ENCODE measurements at places on chromosomes 6 and 20.
A peak's percentile ranks its signal among the peaks of the same experiment; 100 is the strongest.

DNA sequence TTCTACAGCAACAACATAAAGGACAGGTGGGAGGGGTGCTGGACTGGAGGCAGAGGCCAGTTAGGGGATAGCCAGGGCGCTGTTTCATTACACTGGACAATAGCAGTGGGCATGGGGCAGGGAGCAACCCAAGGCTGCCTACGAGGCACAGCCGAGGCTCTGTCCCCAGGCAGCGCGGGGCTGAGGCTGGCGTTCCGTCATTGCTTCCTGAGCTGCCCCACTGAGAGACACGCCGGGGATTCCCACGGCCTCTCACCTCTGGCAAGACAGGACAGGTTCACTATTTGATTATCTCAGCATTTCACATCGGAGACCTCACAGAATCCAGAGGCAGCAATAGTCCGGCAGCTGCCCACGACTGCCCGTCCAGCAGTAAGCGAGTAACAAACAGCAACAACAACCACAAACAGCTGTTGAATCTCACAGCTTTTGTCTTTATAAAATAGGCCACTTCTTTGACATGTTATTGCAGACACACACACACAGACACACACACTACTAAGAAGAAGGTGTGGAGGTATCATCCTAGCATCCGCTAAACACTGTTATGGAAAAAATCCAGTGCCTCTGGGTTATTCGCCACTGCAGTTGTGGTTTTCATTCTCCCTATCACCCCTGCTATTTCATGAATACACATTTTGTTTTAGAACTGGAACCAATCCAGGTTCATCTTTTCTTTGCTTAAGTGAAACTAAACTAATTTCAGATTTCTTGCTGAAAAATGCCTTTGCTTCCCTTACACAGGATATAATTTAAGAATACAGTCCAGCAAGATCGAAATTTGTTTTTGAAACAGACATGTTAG is 19.5 kb downstream of the KIF25 start:
- no peak for DNase-seq

- no peak for DNase-seq
Measured at GRCh38 chr20:1535420-1536175, 21.9 kb downstream of the SIRPD start.

DNA sequence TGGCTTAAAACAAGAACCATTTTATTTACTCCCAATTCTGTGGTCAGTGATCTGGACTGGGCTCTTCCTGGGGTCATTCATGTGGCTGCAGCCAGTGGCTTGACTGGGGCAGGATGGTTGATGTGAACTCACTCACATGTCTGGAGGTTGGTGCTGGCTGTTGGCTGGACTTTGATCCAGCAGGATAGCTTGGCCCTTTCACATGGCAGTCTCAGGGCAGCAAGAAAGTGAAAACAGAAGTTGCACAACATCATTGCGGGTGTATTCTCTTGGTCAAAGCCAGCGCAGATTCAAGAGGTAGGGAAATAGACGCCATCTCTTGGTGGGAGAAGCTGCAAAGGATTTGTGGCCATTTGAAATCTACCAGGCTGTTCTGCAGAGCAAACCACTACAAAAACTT is 77.2 kb downstream of the MDGA1 start:
- DNase-seq: no peak

DNA sequence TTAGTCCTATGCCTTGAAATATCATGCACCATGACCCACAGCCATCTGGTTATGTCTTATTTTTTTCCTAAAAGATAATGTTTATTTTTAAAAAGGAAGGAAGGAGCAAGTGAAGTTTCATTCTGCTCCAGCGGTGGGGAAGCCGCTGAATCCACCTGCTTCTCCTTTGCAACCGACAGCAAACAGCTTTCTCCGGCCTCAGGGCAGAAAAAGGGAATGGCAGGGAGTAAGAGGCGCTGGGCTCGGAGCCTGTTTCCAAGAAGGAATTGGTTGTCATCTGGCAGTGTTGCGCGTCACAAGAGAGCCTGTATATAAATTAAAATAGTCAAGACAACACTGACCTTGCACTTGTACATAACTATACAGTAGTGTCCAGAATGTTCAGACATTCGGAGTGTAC is 14.2 kb downstream of the GFRA4 start:
- DNase-seq: no peak

DNA sequence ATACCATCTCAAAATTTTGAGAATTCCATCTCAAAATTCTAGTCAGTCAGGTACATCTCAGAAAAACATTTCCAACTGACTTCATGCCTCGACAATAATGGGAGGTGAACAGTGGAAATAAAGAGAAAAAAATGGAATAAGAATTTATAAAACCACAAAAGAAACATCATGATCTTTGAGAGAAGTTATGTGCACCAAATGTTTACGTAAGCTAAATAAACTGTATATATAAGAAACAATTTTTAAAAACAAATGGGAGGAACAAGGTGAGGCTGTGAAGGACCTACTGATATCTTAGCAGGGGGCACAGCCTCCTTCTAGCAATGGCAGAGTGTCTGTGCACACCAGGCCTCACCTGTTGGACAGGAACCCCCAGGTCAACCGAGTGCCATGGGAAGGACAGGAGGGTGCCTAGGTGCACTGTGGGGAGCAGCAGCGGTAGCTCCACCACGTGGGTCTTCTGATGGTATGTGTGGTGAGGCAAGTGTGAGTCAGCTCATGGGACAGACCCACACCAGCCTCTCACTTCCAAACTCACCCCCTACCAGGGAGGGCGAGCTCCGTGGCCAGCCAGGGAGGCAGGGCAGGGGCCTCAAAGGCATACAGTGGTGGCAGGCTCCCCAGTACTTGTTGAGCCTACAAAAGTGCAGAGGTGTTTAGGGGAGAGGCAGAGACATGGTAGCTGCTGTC is 23.2 kb downstream of the DIDO1 start:
- DNase-seq: no peak

DNA sequence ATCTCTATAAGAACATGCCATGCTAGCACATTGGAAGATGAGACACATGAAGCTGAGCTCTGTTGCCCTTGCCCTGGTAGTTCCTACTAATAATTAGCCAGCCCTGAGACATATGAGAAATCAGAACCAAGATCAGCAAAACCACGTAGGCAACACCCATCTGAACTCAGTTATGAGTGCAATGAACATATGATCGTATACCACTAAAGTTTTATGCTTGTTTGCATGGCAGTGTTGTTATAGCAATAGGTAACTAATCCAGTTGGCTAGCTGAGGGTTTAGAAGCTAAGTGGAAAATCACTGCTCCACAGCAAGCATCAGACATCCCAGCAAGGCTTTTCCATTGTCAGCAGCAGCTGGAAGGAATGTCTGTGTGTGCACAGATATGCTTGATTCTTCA is 180.7 kb downstream of the BTBD3 start:
- DNase-seq: no peak

- DNase-seq: peak; percentile 77
Measured at GRCh38 chr6:1131285-1132079, 180.4 kb upstream of the FOXQ1 start.

DNA sequence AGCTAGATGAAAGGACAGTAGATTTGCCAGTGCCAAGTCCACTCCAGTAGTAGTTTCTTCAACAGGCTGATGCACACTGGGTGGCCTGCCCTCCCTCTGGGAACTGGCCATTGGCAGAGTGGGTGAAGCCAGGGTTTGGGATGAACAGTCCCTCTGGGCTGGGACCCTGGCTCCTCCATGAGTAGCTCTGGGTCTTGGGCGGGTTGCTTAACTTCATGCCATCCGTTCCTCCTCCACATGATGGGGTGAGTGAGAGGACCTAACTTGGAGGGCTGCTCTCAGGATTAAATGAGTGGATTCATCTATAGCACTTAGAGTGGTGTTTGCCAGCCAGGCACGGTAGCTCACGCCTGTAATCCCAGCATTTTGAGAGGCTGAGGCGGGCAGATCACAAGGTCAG is 47.2 kb downstream of the PLAGL2 start:
- no peak for DNase-seq

DNA sequence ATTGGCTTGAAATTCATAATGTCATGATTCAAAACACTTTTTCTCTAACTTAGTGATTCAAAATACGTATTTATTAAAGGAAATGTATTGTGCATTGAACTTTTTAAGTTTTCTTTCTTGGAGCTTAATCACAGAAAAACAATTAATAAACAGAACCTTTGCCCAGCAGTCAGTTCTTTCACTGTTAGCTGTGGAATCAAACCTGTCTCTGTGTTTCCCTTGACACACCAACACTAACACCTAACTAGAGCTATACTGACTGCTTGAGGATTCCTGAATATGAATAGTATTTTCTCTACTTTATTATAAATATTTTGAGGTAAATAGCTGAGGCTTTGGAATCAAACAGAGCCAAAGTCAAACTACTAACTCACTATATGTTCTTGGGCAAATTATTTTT is 296.4 kb downstream of the HIVEP2 start:
- no peak for DNase-seq

Measured in fibroblast of skin of left quadriceps (primary cell).